GM04504 (cell line): ENCODE measurements at places on chromosomes 12 and 14.

DNA sequence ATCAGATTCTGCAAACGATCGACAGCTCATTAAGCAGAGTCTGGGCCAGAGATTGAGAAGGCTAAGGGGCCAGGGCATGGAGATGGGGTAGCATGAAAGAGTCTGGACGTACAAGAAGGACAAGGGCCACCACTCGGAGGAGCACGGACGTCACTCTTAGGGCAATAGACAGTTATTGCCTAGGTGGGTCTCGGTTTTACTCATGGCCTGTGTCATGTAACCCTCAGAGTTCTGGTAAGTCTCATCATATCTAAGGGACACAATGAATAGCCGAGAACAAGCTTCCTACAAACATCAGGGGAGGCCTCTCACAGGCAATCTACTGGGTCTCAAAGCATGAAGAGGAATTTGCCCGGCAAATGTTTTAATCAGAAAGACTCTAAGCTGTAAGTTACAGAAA is 30.4 kb upstream of the ITPK1 start:
- no peak for DNase-seq

- no peak for DNase-seq
Measured at GRCh38 chr14:57982804-57983634, 117.1 kb upstream of the SLC35F4 start.

DNA sequence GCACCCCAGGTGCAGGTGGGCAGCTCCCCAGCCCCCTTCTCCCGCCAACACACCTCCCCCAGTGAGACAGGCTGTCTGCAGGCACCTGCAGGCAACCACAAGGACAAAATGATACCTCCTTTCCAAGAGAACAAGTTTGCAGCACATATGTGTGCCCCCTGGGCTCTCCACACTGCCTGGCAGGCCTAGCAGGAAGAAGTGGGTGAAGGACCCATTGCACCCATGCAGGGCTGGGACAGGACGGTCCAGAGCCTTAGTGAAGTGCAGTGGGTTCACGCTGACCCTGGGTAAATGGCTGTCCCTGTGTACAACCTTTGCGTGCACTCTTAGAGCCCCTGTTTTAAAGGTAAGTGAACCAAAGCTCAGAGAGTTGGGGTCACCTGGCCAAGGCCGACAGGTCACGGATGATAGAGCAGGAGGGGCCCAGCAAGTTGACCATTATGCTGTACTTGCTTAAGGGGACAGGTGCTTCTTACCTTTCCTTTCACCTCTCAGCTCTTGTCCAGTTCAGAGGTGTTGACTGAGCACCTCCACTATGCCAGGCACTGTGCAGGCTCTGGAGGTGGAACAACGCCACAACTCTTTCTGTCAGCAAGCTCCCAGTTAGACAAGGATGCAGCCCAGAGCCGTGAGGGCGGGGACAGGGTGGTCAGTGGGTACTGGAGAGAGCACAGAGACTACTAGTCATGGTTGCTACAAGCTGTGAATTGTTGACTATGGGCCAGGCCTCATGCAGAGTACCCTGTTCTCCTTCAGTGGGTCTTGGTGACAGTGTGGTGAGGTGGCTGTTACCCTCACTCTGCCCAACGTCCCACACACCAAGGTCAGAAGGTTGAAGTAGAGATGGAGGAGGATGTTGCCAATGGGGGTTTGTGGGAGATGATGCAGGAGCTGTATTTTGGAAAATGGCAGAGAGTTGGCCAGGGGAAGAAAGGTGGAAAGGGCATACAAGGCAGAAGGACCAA is 125.9 kb downstream of the PAPOLA start:
- no peak for DNase-seq

DNA sequence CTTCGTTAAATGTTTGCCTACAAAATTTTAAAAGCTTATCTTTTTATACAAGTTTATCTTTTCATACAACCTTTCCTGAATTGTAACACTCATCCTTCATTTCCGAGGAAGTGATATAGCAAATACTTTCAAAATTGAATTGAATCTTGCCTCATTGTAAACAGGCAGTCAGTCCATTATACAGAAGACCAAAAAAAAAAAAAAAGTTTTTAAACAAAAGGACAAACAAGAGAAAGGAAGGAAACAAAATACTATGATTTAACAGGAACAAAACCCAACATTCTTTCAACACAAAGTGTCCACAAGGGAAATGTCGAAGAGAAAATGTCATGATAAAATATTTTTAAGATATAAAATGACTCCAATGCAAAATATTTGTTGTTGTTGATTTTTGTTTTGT is 8.5 kb downstream of the ATF7 start:
- no peak for DNase-seq

GRCh38 chr12:124939079-124939420 is 24.6 kb upstream of the UBC start:
- DNase-seq: peak; percentile 74

- DNase-seq: no peak
Measured at GRCh38 chr12:72273499-72273837, 1.3 kb downstream of the TRHDE start.

DNA sequence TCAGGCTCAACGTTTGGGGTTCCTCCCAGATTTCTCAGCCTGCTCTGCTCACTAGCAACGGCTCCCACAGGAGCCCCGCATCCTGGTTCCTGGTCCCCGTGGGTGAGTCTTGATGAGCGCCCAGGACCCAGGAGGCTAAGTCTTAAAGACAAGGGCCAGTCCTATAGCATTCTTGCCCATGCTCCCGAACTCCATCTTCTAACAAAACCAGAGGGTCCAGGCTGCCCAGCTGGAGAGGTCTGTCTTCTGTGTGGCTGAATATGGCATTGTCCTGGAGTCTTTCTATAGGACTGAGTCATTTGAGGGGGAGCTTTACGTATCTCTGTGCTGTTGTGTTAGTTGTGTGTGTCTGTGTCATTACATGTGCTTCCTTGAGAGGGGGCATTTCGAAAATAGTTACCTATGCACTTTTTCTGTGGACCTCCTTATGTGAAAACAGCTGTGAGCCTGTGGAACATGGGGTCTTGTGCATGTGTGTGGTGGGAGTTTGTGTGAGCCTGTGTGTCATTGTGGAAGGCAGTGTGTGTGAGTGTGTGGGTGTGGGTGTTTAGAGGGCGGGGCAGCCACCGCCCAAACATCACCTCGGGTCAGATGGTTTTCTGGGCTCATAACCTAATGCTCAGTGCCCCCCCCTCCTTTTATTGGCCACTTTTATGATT is 9.1 kb upstream of the TBX5 start:
- no peak for DNase-seq

DNA sequence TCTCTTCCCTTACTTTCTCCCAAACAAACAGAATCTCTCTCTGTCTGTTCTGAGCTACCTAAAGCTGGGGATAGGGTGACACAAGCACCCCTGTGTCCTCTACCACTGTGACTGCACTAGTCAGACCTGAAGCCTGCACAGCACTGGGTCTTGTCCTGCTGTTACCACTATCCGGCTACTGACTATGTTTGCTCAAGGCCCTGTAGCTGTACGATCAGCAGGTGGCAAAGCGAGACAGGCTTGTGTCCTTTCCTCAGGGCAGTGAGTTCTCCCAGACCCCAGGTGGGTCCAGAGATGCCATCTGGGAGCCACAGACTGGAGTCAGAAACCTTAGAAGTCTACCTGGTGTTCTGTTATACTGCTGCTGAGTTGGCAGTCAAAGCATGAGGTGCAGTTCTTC is 116.4 kb downstream of the NUBPL start:
- no peak for DNase-seq

GRCh38 chr12:53961025-53961761 is 6.5 kb downstream of the HOXC12 start:
- no peak for DNase-seq

GRCh38 chr14:105023791-105024480 is 3.1 kb upstream of the CDCA4 start:
- no peak for DNase-seq

DNA sequence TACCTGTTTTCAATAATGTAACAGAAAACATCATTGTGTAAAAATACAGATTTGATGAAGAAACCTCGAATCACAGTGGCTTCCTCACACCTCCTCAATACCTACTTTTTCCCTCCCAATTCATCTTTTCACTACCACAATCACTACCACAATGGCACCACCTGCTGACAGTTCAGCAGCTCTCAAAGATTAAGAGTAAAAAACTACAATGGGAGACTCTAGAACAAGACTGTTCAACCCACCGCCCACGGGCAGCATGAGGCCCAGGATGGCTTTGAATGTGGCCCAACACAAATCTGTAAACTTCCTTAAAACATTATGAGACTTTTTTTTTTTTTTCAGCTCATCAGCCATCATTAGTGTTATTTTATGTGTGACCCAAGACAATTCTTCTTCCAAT is 15.2 kb downstream of the MED6 start:
- DNase-seq: no peak

GRCh38 chr12:66751432-66752113 is 72.7 kb upstream of the GRIP1 start:
- DNase-seq: no peak

GRCh38 chr12:94121886-94122285 is 26.5 kb upstream of the PLXNC1 start:
- no peak for DNase-seq

DNA sequence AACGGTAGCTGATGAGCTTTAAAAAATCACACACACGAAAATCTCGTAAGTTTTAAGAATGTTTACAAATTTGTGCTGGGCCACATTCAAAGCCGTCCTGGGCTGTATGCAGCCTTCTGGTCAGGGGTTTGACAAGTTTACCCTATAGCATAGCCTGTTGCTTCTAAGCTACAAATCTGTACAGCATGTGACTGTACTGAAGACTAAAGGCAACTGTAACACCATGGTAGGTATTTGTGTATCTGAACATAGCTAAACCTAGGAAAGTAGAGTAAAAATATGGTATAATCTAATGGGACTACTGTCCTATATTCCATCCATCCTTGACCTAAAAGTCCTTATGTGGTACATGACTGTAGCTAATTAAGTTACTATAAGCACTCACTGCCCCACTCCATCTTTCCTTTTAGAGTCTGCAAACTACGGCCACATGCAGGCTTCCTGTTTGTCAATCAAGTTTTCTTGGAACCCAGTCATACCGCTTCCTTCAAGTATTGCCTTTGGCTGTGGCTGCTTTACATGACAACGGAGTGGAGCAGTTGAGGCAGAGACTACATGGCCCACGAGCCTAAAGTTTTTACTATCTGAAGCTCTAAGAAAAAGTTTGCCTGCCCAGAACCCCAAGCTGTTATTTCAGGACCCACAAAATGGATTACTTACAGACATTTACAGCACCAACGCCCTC is 18.5 kb downstream of the KRT7 start:
- no peak for DNase-seq

DNA sequence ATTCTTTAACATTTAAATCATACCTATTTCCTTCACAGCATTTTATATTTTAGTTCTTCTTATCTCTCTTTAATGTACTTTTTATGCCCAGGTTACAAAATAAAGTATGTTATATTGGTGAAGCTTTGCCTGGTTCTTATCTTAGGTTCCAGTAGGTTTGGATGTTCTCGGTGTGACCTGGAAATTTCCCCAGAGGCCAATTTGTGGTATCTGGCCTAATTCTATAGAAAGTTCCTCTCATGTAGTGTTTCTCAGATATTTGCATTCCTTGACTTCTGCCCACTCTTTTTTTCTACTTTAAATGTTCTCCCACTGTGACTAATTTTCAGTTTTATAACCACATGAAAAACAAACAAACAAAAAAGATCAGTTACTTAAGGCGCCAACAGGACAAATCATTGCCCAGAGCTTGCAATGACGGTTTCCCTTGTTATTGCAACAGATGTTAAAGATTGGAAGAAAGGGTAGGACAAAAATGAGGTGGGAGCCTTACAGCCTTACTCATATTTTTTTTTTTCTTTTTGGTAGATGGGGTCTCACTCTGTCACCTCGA is 41.2 kb upstream of the PPM1H start:
- DNase-seq: no peak

DNA sequence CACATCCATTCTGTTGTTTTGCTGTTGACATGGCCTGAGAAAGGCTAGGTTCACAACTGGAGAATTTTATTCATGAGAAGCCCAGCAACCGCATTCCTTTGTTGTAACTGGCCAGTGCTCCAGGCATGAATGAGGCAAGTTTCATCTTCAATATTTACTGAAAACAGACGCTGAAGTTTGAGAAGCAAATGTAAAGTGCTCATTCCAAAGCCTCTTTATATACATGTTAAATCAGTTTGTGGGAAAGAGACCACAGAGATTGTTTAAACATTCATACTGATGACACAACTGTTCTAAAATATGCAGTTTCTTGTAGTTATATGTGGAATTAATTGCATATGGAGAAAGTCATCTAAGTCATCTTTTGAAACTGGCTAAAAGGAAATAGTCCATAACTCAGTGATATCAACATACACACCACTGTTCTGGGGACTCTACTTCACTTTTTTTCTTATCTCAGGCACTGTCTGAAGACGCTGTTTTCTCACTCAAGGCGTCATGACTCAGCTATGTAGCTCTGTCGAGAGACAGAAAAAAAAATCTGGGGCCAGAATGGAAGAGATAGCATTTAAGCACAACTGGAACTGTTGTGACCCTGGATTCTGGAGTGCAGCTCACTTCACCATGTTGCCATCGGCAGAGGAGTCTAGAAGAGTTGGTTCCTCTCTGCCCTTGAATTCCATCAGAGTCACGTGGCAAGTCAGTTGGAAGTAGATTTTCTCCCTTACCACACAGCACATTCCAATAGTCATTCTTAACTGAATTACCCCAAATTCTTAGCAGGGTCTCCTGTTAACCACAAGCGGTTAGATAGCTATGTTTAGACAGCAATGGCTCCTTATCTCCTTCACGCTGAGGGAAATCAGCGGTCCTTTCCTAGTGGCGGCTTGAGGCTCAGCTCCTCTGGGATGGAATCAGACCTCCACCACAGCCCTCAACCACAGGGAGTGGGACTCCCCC is 258.4 kb upstream of the HMGA2 start:
- DNase-seq: peak; percentile 87

- DNase-seq: peak; percentile 22
Measured at GRCh38 chr12:49288412-49288853, 6.5 kb upstream of the PRPH start.

- DNase-seq: no peak
Measured at GRCh38 chr14:103330536-103330935, 3.5 kb upstream of the EIF5 start.

DNA sequence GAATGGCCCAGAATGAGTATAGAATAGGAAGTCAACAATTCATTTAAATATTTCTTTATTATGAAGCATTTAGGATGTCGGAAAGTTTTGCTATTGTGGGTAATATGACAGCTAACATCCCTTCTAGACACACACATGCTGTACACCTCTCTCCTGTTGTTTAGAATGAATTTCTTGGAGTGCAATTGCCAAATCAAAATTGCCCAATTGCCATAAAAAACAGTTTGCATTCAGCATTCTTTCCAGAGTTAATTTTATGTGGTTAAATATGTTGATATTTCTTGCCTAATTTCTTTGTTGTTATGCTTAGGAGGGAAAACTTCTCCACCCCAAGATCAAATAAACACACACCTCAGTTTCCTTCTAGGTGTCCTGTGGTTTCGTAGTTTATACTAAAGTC is 16.9 kb upstream of the SMCO2 start:
- DNase-seq: no peak
